ENCODE measurements at places on chromosomes 7 and 10.

DNA sequence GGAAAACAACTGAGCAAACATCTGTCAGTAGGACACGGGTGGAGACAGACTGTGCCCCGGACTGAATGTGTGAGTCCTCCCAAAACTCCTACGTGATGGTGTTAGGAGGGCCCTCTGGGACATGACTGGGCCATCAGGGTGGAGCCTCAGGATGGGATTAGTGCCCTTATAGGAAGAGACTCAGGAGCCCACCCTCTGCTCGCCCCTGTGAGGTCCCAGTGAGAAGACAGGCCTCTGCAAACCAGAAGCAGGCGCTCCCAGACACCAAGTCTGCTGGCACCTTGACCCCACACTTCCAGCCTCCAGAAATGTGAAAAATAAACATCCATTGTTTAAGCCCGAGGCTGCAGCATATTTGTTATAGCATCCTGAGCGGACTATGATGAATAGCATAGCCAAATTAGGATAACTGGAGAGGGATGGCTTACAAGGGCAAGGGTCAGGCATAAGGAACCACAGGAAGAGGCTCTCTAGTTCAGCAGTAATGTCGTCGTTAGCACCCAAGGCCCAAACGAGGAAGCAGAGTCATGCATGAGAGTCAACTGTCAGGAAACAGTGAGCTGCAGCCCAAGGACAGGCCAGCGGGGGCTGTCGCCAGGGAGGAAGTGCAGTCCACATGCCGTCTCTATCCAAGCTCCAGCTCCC lies 50.6 kb downstream of the PTPRN2 start:
- no peaks in the 10 kb centered on the region for H3K27me3 ChIP-seq
- no peak for DNase-seq
- no peaks in the 10 kb centered on the region for H3K4me1 ChIP-seq

- no peaks in the 10 kb centered on the region for H3K4me1 ChIP-seq
- no peaks in the 10 kb centered on the region for H3K27me3 ChIP-seq
- no peak overlapping the region for H3K27ac ChIP-seq
- DNase-seq = no peak
- no peaks in the 10 kb centered on the region for H3K36me3 ChIP-seq
Observed at GRCh38 chr7:75843613-75844116, 30.1 kb upstream of the CCL24 start.

- no peak overlapping the region for H3K4me3 ChIP-seq
- no peak overlapping the region for H3K27ac ChIP-seq
- no peaks in the 10 kb centered on the region for H3K27me3 ChIP-seq
- no peaks in the 10 kb centered on the region for H3K4me1 ChIP-seq
- no peak for DNase-seq
- H3K36me3 ChIP-seq = no peaks in the 10 kb centered on the region
Observed at GRCh38 chr7:103866919-103867318, 122.5 kb downstream of the RELN start.

GRCh38 chr7:133753513-133753912 lies 373.6 kb upstream of the LRGUK start:
- no peak for DNase-seq
- H3K27ac ChIP-seq = no peak overlapping the region

DNA sequence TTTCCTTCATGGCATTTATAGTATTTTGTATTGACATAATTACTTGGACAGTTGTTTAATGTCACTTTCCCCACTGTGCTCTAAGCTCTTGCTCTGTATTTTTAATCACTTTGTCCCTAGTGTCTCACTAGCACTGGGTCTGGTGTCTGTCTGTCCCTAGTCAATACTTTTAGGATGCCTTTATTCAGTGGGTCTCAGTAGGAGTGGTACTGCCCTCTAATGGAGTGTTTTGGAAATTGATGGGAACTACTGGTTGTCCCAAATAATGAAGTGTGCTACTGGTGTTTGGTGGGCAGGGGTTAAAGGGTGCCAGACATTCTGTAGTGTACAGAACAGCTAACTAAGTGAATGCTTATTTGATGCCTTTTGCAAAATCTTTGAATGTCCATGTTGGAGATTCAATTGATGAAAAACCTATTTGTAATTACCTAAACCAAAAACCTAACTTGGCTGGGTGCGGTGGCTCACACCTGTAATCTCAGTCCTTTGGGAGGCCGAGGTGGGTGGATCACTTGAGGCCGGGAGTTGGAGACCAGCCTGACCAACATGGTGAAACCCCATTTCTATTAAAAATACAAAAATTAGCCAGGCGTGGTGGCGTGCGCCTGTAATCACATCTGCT lies 33.3 kb downstream of the CDK14 start:
- H3K4me3 ChIP-seq = no peak overlapping the region
- H3K27ac ChIP-seq = no peak overlapping the region
- H3K36me3 ChIP-seq = no peaks in the 10 kb centered on the region
- DNase-seq = no peak
- H3K4me1 ChIP-seq = no peaks in the 10 kb centered on the region

Data from effector memory CD4-positive, alpha-beta T cell (primary cell).